Mesendoderm (in vitro differentiated cells): ENCODE measurements at places on chromosomes 7 and 10.

GRCh38 chr10:133241501-133242205, 4.0 kb downstream of the VENTX start:
- no peak for DNase-seq

DNA sequence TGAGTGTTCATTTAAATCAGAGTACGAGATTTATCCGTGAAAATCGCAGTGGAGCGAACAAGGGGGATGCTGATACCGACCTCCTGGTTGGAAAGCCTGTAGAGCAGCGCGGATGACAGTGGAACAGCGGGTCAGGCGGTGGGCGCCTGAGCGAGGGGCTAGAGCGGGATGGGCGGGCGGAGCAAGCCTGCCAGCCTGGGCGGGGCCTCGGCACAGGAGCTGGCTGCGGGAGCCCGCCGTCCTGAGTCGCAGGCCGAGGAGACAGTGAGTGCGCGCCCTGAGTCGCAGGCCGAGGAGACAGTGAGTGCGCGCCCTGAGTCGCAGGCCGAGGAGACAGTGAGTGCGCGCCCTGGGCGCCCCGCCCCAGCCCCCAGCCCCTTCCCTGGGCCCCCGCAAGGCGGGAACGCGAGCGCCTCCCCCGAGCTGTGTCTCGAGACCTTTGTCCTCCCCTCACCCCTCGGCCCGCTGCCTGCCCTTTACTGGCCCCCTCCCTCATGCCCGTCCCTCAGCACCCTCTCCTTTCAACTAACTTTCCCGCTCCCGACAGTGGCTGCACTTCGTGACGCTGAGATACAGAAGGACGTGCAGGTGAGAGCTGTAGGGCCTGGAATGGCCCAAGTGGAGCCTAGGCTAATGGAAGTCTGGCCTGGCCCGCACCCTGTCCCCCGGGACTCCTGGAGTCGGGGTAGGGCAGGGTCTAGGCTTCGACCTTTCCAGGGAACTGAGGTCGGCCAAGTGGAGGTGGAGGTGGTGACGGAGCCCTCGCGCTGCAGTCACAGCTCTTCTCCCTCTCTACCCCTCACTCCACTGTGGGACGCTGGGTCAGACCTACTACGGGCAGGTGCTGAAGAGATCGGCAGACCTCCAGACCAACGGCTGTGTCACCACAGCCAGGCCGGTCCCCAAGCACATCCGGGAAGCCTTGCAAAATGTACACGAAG, at the start of gene AS3MT:
Gene AS3MT, plus strand, starts transcription at position 213 of the 941 bp plus-strand sequence. Its CDS starts 123 bp downstream, at position 336.
- peak; percentile 80 for DNase-seq

DNA sequence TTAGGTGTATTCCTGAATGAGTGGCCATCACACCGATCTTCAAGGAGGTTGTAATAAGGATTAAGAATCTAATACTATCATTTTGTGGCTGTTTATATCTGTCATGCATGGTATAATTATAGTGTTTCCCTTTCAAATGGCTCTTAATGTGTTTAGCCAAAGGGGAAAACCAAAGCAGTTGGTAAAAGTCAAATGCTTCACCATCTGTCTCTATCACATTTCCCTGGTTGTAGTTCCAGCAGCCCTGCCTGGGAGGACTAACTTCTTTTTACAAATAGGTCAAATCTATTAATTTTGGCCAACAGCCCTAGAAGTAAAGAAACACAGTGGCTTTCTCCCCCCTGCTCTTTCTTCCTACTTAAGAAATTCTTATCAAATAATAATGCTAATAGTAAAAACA, 56.7 kb downstream of the ZNF365 start:
- no peak for DNase-seq

DNA sequence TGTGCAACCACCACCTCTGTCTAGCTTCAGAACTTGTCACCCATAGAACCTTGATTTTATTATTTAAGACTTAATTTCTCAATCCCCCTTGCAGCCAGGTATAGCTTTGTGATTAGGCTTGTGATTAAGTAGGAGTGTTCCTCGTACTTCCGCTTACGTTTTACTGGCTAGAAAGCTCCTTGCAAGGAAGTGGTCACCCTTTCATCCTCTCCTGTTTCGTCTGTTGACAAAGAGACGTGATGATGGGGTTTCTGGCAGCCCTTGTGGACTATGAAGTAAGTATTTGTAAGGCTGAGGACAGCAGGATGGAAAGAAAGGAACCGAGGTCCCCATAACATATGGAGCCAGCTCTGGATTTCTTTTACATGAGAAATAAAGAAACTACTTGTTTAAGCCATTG, 86.5 kb upstream of the KDM7A start:
- no peak for DNase-seq

DNA sequence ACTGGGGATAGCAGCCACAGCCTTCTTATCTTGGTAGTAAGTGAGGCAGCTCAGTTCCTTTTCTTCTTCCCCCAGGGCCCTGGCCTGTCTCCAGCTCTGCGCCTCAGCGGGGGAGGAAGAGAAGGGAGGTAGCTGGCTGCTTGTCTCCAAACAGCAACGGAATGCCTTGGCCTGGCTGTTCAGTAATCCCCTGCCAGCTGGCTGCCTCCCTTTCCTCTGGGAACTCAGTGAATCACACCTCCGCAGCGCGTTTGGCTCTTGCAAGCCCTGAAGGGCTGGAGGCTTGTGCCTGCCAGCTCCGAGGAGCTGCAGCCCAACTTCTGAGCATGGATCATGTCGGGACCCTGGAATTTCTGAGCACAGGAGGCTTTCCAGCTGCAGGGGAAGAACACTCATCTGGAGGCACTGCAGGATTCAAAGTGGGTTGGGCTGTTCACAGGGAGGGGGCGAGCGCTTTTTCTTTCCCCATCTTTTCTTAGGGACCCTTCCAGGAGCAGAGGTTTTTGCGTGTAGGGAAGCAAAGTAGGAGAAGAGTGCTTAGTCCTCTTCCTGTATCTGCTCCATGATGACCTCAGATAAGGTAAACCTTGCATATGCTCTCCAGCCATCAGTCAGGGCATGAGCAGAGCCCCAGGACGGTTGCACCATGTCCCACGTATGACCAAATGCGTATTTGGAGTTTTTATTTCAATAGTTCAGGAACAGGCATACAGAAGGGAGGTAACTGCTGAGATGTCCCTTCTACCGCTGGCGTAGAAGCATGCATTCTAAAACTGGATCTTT, 253.2 kb upstream of the INHBA start:
- DNase-seq: peak; percentile 98

- DNase-seq: no peak
Measured at GRCh38 chr10:63717027-63717715, 196.0 kb downstream of the REEP3 start.

DNA sequence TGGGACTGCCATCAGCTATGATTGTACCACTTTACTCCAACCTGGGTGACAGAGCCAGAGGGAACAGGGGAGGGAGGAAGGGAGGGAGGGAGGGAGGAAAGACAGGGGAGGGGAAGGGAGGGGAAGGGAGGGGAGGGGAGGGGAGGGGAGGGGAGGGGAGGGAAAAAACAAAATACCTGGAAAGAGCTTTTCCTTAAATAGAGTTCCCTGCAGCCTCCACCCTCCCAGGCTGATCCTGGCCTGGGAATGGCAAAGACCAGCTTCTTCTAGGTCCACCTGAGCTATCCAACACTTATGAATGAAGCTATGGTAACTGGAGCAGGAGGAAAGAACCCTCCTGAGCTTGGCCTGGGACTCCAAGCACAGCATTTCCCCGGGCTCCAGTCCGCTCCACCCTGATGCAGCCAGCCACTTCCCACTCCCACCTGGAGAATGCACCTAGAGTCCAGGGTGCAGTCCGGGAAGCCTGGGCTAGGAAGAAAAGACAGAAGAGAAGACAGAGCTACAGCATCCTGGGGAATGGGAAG, 66.1 kb downstream of the GRID1 start:
- no peak for DNase-seq

- no peak for DNase-seq
Measured at GRCh38 chr10:12195281-12195602, 449 bp downstream of the NUDT5 start.

- DNase-seq: no peak
Measured at GRCh38 chr10:124325998-124326636, 92.6 kb downstream of the OAT start.

DNA sequence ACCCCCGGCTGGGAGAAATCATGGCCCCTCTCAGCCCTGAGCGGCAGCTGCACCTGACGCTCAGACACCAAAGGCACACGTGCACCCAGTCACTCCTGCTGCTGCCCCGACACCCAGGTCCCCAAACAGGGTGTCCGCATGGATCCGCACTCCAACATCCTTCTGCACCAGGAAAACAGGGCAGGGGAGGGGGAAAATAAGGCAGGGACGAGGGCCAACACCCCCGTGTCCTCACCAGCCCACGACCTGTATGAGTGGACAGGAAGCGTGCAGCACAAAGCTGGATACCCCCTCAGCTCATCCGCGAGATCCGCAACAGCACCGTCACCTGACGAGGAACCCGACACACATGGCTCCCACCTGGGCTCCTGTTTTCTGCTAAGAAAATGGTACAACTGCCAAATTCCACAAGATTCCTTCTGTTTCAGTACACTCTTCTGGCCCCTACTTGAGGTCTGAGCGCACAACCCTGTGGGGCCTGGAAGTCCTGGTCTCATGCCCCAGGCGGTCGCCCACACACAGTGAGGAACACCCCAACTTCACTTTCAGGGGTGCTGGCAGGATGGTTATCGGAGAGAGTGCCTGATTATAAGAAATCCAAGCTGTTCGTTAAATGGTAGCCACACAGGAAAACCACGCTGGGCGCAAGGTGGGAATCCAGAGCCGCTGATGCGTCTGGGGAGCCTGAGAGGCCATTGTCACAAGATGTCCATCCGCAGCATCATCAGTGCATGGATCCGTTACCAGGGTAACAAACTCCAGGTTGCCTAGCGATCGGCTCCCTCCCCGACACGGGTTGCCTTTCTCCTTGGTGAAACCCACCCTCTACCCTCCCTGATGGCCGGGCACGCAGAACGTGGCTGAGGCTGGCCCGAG, 63.6 kb downstream of the ZRANB1 start:
- no peak for DNase-seq

DNA sequence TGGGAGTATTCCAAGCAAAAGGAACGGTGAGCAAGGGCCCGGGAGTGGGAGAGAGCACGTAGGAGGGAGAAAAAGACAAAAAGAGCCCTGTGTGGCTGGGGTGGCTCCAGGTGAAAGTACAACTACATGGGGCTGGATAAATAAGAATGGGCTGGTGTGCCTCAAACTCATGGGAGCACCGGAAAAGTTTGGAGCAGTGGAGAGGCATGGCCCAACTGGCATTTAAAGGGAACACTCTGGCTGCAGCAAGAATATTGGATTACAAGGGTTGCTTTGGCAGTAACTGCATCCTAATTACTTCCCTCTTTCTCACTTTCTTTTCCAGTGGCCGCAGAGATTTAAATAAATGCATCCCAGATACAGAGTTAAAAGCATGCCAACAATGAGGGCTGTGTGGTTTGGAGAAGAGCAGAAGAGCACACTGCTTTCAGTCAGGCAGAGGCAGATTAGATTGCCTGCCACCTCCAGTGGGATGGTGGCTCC, 39.1 kb upstream of the HERPUD2 start:
- DNase-seq: no peak

DNA sequence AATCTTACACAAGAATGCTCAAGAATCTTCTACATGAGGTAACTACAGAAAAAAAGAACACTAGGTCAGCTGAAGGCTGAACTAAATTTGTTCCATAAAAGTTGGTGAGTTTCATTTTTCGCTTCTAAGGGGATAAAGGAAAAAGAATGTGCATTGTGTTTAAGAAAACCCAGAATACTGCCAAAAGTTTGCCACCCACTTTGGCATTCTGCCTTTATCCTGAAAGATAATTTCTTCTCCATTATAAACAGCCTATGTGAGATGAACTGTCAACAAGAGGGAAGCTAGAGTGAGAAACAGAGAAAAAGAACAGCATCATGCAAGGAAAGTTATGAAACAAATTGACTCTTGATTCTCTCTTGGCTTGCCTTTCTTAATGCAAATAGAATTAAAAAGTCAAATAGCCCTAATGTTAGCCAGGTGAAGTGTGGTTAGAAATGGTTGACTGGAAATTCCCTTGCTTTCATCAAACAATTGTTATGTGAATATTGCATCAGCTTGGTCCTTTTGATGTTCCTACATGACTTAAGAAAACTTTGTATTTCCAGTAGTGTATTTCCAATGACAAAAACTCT, 25.8 kb downstream of the STEAP1 start:
- DNase-seq: no peak

DNA sequence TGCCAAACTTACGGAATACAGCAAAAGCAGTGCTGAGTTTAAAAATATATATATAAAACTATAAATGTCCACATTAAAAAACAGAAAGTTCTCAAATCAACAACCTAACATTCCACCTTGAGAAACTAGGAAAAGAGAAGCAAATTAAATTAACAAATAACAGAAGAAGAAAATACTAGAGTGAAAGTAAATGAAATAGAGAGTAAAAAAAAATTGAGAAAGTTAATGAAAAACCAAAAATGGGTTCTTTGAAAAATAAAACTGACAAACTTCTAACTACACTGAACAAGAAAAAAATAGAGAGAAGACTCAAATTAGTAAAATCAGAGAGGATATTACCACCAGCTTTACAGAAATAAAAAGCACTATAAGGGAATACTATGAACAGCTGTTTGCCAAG, 22.1 kb downstream of the RASGEF1A start:
- no peak for DNase-seq
